ENCODE measurements at places on chromosomes 11 and 22.

- no peak for DNase-seq
Observed at GRCh38 chr11:131037873-131038272, 121.6 kb upstream of the SNX19 start.

DNA sequence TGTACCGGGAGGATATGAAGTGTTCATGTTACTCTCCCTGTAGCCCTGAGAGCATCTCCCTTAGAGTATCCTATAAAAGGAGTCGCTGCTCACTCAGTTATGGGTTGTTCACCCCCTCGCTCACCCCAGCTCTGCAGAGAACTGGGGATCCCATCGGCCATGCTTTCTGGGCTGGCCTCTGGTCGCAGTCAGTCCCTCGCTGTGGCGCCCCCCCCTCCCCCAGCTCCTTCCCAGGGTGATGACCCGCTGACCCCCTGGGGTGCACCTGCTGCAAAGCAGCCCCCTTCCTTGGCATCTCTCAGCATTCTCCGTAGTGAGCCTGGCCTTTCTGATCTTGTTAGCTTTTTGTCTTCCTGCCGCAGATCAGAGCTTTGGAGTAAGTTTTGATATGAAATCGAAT, 10.3 kb upstream of the PARVG start:
- no peak for DNase-seq

DNA sequence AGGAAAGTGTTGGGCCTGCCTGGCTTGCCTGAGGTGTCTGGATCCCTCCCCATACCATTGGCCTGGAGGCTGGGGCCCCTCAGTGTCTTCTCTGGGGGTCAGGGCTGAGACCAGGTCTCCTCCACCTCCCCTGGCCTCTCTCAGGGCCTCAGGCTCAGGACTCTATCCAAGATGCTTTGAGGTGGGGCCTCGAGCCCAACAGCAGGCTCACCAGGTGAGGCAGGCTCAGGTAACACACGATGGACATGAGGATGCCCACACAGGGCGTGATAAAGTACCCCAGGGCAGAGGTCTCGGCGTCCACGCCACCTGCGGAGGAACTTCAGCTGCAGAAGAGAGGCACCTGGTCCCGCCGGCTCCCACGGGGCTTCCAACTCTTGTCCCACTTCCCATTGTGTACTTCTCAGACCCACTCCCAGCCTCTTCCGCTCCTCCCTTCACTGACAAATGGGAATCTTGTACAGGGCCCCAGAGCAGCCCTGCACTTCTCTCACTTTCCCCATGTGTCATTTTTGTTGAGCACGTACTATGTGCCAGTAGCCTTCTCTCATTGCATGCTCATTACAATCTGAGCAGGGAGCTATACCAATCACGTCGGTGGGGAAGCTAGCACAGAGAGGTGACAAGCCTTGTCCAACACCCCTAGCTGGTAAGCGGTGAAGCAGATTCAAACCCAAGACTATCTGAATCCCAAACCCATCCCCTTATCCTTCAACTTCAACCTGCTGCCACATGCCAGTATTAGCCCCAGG, 3.8 kb downstream of the SLC29A2 start:
- DNase-seq = no peak

GRCh38 chr11:94774345-94774744, 6.2 kb downstream of the AMOTL1 start:
- DNase-seq = no peak

GRCh38 chr22:43851058-43851978, 11.0 kb downstream of the SULT4A1 start:
- DNase-seq = no peak

- DNase-seq = no peak
Observed at GRCh38 chr11:31131760-31132159, 237.8 kb downstream of the DCDC1 start.

- DNase-seq = peak; percentile 48
Observed at GRCh38 chr22:22745225-22746060, 101.0 kb downstream of the GGTLC2 start.

DNA sequence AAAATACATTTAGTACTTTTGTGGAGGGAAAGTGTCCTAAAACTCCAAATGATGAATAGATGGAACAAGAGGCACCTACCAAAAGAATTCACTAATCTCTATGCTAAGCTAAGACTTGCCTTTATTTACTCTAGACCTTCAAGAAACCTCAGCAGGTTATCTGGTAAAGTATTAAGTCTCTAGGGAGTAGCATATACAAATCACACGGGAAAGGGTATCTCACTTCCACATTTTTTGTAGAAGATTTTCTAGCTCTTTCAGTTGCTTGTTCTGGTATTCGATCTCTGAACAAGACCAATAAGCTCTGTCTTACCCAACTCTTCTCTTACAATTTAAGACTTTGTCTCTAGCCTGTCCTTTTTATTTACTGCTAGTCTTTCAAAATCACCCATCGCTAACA, 18.1 kb upstream of the CADM1 start:
- DNase-seq = no peak

- peak; percentile 35 for DNase-seq
Observed at GRCh38 chr11:6390718-6391469, 620 bp downstream of the SMPD1 start.

DNA sequence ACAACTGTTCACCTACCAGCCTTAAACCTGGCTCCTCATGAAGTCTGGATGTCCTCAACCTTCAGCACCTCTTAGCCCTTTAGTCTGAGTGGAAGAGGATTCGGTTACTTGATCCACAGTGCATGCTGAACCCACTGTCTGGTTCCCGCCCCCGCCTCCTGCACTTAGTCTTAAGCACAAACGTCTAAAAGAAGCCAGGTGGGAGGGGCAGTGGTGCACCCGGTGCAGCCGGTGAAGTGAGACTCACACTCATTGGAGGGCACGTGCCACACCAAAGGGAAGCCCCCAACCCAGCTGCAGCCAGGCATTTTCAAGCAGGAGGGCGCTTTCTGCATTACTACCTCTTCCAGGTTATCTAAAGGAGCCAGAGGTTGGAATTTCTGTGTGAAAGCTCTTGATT, 146.8 kb downstream of the COMMD9 start:
- no peak for DNase-seq

DNA sequence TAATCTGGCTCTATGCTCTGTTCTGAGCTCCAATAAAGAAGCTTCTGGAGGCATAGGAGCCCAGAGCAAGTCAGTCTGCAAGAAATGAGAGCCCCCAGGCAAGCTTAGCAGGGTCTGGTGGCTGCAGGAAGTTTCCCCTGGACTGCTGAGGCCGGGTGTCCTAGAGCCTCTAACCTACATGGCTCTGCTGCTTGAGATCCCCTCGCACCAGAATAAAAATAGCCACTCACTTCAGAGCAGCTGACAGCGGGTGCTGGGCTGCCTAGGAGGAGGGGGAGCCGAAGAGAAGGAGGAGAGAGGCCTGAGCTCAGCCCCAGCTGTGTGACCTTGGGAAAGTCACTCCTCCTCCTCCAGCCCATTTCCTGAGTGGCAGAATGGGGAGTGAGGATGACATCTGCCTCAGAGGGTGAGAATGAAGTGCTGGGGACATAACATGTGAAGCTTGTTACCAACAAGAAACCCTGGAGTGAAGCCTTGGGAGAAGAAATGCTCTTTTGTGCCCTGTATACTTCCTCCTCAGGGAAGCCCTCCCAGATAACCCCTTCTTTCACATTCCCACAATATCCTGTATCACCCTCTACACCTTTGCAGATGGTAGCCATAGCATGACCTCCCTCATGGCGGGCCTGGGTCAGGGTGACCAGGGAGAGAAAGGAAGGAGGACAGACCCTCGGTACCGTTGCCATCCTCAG, 3.6 kb upstream of the INPP5J start:
- no peak for DNase-seq

DNA sequence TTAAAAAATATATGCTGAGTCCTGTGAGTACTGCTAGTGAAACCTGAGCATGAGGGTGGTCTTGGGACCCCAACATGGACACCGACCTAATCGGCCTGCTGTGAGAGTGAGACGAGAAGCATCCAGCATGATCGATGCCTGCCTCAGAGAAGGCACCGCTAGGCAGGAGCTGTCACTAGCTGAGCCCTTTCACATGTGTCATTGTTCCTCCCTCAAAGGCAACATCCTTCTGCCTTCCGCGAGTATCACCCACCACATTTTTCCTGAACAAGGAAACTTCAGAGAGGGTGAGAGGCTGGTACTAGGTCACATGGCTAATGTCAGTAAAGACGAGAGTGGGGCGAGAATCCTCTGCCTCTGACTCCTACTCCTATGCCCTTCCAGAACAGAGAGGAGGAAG, 35.6 kb downstream of the AP1B1 start:
- no peak for DNase-seq

GRCh38 chr22:22752556-22753477, 108.4 kb downstream of the GGTLC2 start:
- peak; percentile 55 for DNase-seq

DNA sequence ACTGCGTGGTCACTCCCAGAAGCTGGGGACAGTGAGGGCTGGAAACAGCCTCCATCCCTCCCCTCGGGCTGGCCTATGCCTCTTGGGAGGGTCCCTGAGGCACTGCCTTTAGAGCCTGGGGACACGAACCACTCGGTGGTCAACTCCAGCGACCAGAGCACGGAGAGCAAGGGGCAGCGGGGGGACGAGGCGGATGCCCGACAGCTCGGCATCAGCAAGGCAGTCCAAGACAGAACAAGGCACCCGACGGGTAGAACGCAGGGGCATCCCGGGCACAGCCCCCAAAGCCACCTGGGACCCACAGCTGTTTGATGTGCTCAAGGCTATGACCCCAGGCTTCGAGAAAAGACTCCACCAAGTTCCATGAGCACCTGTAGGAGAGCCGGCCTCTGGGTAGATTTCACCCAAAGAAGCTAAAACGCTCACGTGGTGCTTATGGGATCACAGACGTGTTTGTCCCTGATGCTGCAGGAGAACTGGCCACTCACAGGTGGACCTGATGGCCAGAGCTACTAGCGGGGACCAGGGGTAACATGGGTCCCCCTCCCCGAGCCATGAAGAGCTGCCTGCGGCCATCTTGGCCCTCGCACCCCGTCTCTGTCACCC, 510 bp upstream of the LSP1 start:
- DNase-seq = no peak

GRCh38 chr22:42670921-42671709, 21.9 kb upstream of the CYB5R3 start:
- DNase-seq = no peak

- DNase-seq = no peak
Observed at GRCh38 chr11:130000552-130001176, 2.0 kb downstream of the PRDM10 start.
